NCI-H774 (cell line): ENCODE measurements at places on chromosomes 12 and 14.

DNA sequence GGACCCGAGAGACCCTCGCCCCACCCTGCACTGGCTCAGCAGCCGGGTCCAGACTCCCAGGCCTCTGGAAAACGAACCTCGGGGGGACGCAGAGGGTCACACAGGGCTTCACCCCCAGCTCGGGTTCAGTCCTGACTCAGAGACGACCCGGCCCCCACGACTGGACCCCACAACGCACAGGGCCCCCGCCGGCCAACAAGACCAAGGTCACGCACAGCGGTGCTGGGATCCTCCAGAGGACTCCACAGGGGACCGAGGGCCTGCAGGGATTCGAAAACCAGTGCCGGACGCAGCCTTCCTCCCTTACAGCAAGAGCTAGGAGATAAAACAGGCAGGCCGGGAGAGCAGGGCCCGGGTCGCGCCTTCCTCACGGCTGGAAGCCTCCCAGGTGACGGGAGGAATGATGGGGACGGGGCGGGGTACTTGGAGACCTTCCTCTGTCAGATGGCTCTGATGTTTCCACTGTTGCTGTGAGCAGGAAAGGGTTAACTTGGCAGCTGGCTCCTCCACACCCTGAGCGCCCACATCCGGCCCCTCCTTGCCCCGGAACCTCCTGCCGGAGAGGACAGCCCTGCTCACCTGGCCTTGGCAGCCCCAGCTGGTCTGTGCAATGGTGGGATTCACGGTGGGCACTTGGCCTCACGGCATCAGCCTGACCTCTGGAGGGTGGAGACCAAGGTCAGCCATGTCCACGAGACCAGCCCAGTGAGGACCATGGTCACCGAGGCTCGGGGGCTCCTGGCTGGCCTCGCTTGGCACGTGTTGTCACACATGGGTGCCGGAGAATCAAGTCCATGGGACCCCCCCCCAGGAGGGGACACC, 46.2 kb downstream of the GALNT9 start:
- no peak for DNase-seq

- DNase-seq = no peak
Measured at GRCh38 chr12:77999074-77999715, 168.5 kb downstream of the NAV3 start.

GRCh38 chr12:100827901-100828520, 33.4 kb downstream of the ANO4 start:
- DNase-seq = peak; percentile 45

DNA sequence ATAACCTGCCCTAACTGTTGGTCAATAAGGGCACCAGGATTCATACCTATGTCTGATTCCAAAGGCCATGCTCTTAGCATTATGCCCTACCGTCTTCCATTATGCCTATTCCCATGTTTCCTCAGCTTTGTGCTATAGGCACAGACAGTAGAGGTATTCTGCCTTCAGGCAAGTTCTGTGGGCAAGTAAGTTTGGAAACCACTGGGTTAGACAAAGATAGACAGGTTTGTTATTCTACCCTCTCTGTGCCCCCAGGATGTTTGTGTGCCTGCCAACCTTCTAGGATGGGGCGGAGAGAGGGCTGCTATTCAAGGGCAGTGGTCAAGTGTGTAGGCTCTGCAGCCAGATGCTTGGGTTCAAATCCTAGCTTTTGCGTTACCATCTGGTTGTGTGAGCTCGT, 4.6 kb downstream of the RAPGEF3 start:
- no peak for DNase-seq

DNA sequence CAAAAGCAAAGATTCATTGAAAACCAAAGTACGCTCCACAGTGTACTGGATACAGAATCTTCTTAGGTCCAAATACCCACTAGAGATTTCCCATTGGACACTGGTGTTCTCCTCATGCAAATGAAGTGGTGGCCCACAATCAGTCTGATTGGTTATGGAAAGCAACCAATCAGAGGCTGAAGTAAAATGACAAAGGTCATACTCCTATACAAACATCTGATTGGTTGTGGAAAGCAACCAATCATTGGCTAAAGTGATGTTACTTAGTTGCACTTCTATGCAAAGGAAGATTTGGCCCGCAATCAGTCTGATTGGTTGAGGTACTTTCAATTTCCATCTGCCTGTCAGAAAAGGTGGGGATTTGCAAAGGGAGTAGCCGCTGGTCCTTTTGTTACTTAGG, 1.3 kb upstream of the WASHC3 start:
- DNase-seq = no peak

GRCh38 chr12:92191061-92191460, 45.4 kb upstream of the BTG1 start:
- DNase-seq = no peak

DNA sequence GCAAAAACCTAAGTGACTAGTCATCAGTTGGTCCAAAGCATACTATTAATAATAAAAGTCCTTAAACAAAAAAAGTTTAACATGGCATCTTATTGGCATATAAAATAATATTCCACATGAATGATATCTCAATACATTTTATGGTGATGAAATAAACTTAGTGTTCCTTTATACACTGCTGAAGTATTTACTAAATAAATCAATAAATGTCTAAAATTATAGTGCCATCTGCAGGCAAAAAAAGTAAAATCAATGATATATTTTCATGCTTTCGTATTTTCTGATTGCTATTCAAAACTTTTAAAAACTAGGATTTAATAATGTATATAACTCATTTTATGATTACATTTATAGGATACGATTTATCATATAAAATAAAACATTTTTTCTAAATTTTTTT, 30.5 kb downstream of the PUS7L start:
- no peak for DNase-seq

DNA sequence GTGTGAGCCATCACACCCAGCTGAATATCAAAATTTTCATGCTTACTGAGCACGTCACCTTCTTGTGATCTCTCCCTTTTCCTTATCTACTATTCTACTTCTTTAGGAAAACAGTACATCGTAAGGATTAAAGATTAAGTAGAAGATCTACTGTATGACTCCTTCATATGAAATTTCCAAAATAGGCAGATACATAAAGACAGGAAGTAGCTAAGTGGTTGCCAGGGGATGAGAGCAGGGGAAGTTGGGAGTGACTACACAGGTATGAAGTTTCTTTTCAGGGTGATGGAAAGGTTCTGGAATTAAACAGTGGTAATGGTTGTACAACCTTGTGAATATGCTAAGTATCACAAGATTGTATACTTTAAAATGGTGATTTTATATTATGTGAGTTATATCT, 36.5 kb upstream of the CERS5 start:
- no peak for DNase-seq

DNA sequence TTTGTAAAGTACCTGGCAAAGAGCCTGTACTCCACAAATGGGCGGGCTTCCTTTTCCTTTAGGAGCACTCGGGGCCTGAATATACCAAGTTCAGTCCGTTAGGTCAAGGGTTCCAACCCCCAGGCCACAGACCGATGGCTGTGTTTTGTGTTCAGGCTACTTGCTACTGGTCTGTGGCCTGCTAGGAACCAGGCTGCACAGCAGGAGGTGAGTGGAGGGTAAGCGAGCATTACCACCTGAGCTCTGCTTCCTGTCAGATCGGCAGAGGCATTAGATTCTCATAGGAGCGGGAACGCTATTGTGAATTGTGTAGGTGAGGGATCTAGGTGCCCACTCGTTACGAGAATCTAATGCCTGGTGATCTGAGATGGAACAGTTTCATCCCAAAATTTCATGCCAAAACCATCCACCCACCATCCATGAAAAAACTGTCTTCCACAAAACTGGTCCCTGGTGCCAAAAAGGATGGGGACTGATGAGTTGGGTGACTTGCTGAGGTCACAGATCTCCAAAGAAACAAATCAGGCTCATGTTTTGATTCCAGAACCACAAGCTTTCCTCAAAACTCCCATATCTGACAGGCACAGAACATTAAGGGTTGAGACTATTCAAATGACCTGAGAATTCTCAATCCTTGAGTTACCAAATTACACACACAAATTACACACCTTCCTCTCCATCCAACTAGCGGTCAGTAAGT, 4.2 kb downstream of the CSRP2 start:
- DNase-seq = no peak

- DNase-seq = no peak
Measured at GRCh38 chr12:94516985-94517384, 57.3 kb upstream of the CEP83 start.

- DNase-seq = peak; percentile 1
Measured at GRCh38 chr14:58465421-58465820, 37.9 kb downstream of the KIAA0586 start.

- no peak for DNase-seq
Measured at GRCh38 chr14:99391671-99392070, 89.0 kb downstream of the SETD3 start.

DNA sequence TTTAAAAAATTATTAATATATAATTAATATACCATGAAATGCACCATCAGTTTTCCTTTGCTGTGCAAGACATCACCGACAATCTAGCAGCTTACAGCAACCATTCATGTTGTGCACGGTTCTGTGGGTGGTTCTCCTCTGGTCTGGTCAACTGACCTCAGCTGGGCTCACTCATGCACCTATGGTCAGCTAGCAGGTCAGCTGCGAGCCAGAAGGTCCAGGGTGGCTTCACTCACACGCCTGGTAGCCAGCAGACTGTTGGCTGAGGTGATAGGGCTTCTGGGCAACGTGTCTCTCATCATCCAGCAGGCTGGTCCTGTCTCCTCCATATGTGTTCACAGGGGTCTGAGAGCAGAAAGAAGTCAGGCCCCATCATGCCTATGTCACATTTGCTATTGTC, 210.4 kb downstream of the KIF26A start:
- DNase-seq = no peak

- no peak for DNase-seq
Measured at GRCh38 chr12:127064207-127064606, 1202.8 kb upstream of the TMEM132C start.

GRCh38 chr12:122086641-122087285, 8.2 kb downstream of the MLXIP start:
- no peak for DNase-seq

DNA sequence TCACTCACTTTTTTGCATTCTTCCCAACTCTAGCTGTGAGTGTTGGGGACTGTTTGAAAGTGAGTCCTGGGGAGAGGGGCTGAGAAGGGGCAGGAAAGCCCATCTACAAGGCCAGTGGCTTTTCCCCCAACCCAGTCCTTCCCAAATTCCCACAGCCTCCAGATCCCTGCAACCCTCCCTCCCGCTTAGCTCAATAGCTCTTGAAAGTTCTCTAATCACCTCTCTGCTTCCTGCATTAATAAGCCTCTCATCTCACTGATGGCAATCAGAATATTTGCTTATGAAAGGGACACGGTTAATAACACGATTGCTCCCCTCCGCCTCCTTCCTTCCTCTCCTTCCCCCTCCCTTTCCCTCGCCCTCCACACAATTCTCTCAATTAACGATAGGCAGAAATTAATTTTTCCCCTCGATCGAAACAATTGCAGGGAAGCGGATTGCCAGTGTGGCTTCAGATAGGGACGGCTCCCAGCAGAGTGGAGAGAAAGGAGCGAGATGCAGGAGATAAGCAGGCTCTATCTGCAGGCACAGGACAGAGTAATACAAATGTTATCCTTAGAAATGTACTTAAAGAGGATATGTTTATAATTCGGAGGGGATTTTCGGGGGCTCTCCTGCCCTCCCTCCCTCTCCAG, 15.1 kb upstream of the GPATCH2L start:
- no peak for DNase-seq

DNA sequence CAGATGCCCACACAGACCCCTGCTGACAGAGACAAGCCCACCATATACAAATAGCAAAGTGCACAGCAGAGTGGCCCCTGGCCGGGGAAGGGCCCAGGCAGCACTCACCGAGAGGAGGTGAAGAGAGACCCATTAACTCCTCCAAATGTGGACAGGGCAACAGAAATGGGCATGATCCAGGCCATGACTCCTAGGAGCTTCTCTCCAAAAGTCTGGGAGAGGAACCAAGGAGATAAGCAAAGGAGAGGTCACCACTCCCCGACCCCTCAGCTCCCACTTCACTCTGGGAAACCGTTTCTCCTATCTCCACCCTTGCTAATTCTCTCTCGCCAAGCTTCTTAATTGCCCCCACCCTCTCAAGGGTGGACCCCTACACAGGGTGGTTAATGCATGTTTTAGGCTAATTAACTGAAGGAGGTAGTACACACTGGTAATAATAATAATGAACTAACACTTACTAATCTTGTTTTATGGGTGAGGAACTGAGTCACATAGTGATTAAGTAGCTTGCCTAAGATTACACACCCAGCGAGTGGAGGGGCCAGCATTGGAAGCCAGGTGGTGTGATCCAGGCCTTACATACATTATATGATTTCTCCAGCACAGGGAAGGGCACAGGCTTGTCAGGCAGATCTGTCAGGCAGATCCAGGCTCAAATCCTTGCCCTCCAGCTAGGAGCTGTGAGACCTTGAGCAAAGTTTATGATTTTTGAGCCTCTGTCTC, 18.9 kb upstream of the CEBPE start:
- no peak for DNase-seq

DNA sequence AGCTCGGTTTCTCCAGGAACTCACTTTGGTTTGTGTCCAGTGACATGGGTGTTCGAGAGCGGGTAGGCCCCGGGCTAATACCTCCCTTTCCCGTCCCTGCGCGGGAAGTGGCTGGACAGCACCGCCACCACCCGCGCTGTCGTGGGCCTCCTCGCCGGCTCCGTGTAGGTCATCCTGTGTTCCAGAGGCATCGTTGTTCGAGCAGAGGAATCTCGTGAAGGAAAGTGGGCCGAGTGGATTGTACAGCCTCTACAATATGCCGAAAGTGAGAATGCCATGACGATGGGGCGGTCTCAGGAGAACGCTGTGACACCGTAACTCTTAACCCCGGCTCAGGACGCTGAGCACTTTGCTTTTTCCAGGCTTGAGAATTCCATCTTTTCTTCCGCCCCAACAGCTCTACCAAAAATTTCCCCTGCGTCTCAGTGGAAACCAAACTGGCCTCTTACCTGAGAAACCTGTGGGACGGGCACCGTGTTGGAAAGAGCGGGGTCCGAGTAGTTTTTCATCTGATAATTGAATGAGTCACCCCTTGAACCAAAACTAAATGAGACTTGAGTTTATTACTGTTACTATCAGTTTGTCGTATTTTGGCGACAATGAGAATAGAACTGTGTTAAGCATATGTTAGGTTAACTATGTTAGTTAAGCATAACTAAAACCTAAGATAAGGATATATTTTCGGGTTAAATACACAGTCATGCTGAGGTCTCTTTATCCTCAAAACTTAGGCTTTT, 510 bp downstream of the EIF2S1 start:
- DNase-seq = no peak

DNA sequence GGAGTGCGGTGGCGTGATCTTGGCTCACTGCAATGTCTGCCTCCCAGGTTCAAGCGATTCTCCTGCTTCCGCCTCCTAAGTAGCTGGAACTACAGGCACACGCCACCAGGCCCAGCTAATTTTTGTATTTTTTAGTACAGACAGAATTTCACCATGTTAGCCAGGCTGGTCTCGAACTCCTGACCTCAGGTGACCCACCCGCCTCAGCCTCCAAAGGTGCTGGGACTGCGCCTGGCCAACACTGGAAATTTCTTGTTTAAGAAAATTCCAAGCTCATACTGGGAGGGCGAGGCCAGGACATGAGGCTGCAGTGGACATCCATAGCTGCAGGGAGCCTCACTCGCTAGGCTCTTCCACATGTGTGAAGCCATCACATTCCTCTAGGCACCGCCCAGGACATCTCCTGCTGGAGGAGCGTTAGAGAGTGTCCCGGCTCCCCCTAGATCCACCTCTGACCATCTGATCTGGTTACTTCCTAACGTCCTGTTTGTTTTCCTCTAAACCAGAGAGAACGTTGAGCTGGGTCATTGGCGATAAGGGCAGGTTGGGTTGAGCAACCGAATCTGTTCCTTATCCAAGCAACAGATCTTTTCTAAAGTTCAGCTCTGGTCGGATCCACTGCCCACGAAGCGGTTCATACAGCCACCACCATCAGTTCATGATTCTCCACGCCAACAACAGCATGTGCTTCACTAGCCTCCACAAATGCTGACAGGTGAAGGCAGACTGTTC, 108.2 kb upstream of the MED13L start:
- DNase-seq = no peak

- no peak for DNase-seq
Measured at GRCh38 chr12:89732522-89732921, 23.9 kb upstream of the ATP2B1 start.
